Stimulated activated CD4-positive, alpha-beta T cell treated with anti-CD3 and anti-CD28 coated beads, Interleukin-1b, Interleukin-23, amount 100 ng/mL, for 1 hour (primary cell): ENCODE measurements at places on chromosomes 7 and 10.

GRCh38 chr10:110134917-110135316 is 72.5 kb upstream of the MXI1 start:
- DNase-seq, result no peak

- DNase-seq, result no peak
These were observed 127.9 kb upstream of the SLC13A1 start for GRCh38 chr7:123327661-123328060.

- no peak for DNase-seq
These were observed 694 bp downstream of the C10orf62 start for GRCh38 chr10:97590082-97590747.

DNA sequence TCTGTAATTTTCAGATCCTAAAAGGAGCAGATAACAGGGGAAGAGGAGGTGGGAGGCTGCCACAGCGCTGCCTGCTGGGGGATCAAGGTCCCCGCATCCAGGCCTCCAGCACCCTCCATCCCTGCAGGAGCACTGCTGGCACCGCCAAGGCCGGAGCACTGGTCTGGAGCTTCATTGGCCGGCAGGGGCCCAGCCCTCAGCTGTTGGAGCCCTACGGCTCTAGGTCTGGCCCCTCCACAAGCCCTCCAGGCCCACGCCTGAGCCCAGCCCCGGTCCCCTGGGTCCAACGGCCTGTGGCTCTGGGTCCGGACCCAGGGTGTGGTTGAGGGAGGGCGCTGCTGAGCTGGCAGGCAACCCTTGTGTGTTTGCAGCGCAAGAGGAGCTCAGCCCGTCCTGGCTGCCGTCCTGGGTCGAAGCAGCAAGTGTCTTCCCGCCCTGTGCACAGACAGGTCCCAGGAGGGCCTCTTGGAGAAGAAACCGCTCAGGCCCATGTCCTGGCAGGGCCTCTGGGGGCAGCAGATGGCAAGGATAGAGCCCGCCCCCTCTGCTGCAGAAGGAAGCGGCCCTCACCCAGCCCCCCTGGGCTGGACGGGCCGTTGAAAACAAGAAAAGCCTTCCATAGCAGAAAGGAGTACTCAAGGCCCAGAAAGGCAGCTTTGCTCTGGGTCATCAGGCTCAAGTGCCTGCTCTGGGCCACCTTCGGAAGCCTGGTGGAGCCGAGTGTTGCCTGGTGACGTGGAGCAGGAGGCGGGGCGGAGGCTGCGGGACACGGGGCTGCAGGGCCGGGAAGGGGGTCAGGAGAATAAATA is 54.3 kb upstream of the TNRC18 start:
- DNase-seq, result no peak

GRCh38 chr7:132149436-132150304 is 426.6 kb downstream of the PLXNA4 start:
- DNase-seq, result no peak

- DNase-seq, result no peak
These were observed 11.2 kb downstream of the SMURF1 start for GRCh38 chr7:99132595-99133321.

DNA sequence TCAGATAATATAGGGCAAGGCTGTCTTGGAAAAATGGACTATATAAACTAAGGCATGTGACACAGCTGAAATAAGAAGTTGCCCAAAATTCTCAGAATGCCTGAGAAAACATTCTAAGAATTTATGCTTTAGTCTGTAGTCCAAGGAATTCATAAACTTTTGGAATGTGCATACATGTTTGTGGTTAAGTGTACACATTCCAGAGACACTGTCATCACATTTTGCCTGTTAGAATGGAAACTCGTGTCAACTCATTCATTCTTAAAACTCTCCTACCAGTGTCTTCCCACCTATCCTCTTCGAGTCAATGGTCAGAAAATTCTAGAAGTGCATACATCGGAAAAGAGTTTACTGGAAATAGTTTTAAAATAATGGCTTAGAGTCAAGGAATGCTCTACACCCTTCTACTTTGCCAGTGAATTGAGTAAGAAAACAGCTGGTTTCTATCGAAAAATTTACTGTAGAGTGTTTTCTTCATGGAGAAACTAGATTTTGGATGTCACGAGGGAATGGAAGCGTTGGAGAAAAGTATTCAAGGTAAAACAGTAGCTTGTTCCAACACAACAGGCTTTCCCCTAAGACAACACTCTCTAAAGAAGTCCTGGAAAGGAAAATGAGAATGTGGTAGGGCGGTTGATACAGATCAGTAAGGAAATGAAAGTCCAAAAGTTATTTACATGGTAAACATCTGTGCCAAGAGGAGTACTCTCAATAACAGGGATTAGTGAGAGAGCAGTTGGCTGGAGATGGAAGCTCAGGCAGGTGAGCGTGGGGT is 1177.6 kb upstream of the C7orf33 start:
- no peak for DNase-seq

- DNase-seq, result no peak
These were observed 161.2 kb downstream of the GRK5 start for GRCh38 chr10:119368581-119368980.

- no peak for DNase-seq
These were observed 32.7 kb upstream of the ZNF438 start for GRCh38 chr10:31064348-31064747.

DNA sequence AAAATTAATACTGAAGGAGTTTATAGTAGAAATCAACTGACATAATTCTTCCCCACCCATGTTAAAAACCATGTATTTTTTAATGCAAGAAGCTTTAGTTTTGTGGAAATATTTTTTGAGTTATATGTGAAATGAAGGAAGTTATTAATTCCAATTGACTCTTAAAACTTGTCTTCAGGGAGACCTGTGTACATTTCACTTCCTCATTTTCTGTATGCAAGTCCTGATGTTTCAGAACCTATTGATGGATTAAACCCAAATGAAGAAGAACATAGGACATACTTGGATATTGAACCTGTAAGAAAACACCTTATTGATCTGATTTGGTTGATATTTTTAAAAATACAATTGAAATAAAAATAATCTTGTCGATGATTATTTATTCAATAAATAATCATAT is 33.3 kb downstream of the CD36 start:
- DNase-seq, result no peak

GRCh38 chr10:3433988-3434387 is 261.4 kb upstream of the PITRM1 start:
- DNase-seq, result no peak

DNA sequence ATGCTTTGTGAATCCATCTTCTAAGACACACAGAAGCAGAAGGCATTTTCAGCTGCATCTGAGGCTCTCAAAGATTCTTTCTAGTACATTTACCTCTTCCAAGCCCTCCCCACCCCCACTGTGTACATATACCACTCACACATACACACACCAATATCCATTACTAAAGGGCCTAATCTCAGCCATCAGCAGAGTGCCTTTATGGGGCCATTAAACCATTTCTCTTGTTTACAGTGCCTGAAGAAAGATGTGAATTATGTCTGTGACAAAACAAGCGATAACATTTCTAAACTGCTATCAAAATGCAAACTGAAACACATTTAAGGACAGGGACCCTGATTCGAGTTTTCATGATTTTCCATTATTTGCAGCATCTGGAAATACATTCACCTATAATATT is 40.0 kb downstream of the ETV1 start:
- no peak for DNase-seq

DNA sequence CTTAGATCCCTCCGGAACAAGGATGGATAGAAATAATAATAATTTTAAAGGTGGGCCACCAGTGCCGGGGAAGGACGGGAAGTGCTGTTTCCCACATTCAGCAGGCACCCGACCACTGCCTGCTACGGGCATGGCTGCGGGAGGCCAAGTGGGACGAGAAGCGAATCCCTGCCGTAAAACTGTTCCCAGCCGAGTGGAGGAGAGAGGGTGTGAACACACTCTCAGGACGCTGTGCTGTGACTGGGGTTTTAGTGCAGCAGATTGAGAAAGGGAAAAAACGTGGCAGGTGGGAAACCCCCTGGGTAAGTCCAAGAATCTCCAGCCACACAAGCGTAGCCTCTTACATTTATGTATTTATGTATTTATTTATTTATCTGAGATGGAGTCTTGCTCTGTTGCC is 158.8 kb downstream of the DNAJB6 start:
- DNase-seq, result no peak

- DNase-seq, result no peak
These were observed 111.9 kb upstream of the FAM20C start for GRCh38 chr7:80259-81067.

- no peak for DNase-seq
These were observed 162.9 kb upstream of the NRP1 start for GRCh38 chr10:33497338-33497737.

DNA sequence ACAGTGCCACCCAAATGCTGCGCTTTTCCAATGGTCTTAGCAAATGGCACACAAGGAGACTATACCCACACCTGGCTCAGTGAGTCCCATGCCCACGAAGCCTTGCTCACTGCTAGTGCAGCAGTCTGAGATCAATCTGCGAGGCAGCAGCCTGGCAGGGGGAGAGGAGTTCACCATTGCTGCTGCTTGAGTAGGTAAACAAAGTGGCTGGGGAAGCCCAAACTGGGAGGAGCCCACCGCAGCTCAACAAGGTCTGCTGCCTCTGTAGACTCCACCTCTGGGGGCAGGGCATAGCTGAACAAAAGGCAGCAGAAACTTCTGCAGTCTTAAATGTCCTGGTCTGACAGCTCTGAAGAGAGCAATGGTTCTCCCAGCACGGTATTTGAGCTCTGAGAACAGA is 891.2 kb downstream of the PCDH15 start:
- no peak for DNase-seq

- no peak for DNase-seq
These were observed 1.7 kb upstream of the LFNG start for GRCh38 chr7:2517678-2518507.

GRCh38 chr10:21285742-21286331 is 239.6 kb downstream of the SKIDA1 start:
- DNase-seq, result no peak

- DNase-seq, result no peak
These were observed 362.6 kb downstream of the PAXIP1 start for GRCh38 chr7:154640266-154640865.

DNA sequence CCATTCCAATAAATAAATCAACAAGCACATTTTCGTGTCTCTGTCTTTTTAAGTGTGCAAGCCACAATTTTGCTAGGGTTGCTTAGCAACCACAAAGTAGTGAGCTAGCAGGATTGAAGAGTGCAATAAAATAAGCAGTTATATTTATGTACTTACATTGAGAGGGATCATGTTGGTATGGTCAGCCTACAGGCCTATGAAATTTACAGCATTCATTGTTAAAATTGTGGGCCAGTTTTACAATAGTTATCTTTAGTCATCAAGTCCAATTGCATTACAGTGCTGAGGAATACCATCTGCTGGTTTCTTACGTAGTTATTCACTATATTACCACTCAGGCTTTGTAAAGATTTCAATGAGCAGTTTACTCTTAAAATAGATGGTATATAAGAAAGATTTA is 192.5 kb upstream of the POT1 start:
- no peak for DNase-seq

DNA sequence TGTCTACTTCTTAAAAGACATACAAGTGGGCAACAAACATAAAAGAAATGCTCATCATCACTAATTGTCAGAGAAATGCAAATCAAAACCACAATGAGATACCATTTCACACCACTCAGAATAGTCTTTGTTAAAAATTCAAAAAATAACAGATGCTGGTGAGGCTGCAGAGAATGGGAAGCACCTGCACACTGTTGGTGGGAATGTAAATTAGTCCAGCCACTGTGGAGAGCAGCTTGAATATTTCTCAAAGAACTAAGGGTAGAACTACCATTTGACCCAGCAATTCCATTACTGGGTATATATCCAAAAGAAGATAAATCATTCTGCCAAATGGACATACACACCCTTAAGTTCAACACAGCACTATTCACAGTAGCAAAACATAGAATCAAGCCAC is 61.8 kb upstream of the STEAP1 start:
- DNase-seq, result no peak

DNA sequence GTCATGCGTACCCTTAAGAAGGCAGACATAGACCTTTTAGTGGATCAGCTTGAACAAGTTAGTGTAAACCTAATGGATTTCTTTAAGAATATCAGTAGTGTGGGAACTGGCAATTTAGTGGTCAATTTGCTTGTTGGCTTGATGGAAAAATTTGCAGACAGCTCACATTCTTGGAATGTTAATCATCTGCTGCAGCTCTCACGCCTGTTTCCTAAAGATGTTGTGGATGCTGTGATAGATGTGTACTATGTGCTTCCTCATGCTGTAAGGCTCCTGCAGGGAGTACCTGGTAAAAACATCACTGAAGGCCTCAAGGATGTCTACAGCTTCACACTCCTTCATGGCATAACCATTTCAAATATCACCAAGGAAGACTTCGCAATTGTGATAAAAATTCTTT is 103.4 kb downstream of the ABCA13 start:
- no peak for DNase-seq

GRCh38 chr10:49230004-49230403 is 41.8 kb upstream of the TMEM273 start:
- DNase-seq, result no peak

GRCh38 chr7:127895814-127896280 is 135.4 kb downstream of the LRRC4 start:
- no peak for DNase-seq

- DNase-seq, result no peak
These were observed 5.1 kb upstream of the SH2D4B start for GRCh38 chr10:80532571-80532970.

- no peak for DNase-seq
These were observed 15.8 kb downstream of the TSPAN33 start for GRCh38 chr7:129160161-129160905.

- DNase-seq, result no peak
These were observed 316.3 kb upstream of the SORCS1 start for GRCh38 chr10:107480781-107481180.

GRCh38 chr7:445563-446288 is 73.9 kb downstream of the PDGFA start:
- no peak for DNase-seq

DNA sequence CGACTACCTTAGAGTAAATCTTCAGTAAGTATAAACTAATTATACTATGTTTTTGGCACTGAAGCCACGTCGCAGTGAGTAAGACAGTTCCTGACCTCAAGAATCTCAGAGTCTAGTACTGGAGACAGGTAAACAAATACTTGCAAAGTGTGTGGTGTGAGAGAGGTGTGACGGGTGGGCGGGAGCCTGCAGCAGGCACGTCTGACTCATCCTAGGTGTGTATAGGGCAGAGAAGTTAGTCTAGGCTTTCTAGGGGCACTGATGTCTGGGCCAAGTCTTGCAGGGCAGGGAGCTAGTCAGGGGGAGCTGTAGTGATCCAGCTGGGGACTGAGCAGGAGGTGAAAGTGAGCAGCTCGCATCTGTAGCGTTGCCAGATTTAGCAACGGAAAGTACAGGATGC is 35.9 kb upstream of the SFTPD start:
- no peak for DNase-seq

GRCh38 chr10:20811131-20811530 is 86.0 kb downstream of the NEBL start:
- DNase-seq, result no peak

DNA sequence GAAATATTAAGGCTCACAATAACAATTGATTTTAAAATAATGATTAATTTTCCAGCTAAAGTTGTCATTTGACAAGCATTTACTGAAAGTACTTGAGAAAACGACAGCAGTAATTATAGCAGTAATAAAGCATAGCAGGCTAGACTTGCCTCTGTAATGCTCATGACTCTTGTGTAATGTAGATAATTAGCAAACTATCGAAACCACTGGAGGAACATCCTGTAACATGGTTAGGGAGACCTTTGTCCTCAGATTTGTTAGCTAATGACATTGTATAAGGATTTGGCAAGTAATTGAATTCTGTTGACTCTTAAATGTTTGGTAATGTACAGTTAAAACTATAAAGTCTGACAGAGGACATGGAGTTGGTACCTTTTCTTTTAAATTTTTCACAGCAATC is 24.8 kb downstream of the ARL4A start:
- no peak for DNase-seq

- no peak for DNase-seq
These were observed 96.8 kb downstream of the TCERG1L start for GRCh38 chr10:131214521-131215244.
